ENCODE measurements at places on chromosomes 2 and 18. TPM values are rescaled to one million over a fixed set of nuclear protein-coding genes. Genes with fewer than 3 reads are reported as not detected.

Gene ITPRIPL1
- total RNA-seq = 4.9 TPM

Gene PAX8
- total RNA-seq = not detected

Gene CCDC74B
- 6.0 TPM for total RNA-seq

Gene C1QL2
- 0.27 TPM for total RNA-seq

Gene LINC00305
- not detected for total RNA-seq

Gene PSMA8
- total RNA-seq = not detected

Gene IL36G
- not detected for total RNA-seq

Gene LCT
- 0.09 TPM for total RNA-seq

Gene ADI1
- total RNA-seq = 11.8 TPM

Gene DDX1
- total RNA-seq = 82.9 TPM

Gene PLCD4
- total RNA-seq = 1.2 TPM

Gene LYPD6B
- total RNA-seq = 0.91 TPM

Gene PTH2R
- total RNA-seq = not detected

Gene GAREM1
- 12.9 TPM for total RNA-seq

Gene ACTR1B
- total RNA-seq = 28.6 TPM

Gene BCL2L11
- total RNA-seq = 14.9 TPM

Gene IL1R2
- total RNA-seq = not detected

Gene GULP1
- 70.8 TPM for total RNA-seq

Data from cerebellum (tissue), 4 donors.